ENCODE measurements at places on chromosomes 16 and 17.
A peak's percentile ranks its signal among the peaks of the same experiment; 100 is the strongest.

- DNase-seq = no peak
Measured at GRCh38 chr17:48106802-48107136, 797 bp upstream of the SNX11 start.

DNA sequence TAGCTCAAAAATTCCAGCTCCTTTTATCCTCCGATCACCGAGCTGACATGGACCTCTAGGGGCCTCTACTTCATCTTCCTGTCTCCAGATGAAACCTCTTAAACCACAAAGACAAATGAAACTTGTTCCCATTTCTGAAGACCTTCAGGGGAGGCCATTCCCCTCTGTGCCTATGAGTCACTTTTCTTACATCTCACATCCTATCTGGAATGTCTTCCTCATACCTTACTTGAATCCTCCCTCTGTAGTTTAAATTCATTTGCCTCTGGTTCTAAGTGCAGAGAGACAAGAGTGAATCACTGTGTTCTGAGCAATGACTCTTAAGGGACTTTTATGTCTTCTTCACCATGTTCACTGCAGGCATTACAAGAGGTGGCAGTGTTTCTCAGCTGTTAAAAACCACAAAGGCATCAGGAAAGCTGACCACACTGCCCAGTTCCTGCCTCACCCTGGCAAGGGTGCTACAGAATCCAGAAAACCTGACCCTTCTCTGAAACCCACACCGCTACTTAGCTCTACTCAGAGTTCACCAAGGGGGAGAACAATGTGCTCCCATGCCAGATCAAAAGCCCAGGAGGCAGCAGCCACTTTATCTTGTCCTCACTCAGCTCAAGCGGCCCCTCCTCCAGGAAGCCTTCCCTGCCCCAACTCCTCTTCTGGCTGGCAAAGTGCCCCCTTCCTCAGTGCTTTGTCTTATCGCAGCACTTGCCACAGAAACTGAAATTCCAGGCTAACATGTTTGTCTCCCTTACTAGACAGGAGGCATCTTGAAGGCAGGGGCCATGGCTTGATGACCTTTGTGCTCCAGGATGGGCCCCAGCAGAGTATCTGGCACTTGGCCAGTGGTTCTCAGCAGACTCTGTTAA lies 6.4 kb downstream of the CUEDC1 start:
- no peak for DNase-seq

DNA sequence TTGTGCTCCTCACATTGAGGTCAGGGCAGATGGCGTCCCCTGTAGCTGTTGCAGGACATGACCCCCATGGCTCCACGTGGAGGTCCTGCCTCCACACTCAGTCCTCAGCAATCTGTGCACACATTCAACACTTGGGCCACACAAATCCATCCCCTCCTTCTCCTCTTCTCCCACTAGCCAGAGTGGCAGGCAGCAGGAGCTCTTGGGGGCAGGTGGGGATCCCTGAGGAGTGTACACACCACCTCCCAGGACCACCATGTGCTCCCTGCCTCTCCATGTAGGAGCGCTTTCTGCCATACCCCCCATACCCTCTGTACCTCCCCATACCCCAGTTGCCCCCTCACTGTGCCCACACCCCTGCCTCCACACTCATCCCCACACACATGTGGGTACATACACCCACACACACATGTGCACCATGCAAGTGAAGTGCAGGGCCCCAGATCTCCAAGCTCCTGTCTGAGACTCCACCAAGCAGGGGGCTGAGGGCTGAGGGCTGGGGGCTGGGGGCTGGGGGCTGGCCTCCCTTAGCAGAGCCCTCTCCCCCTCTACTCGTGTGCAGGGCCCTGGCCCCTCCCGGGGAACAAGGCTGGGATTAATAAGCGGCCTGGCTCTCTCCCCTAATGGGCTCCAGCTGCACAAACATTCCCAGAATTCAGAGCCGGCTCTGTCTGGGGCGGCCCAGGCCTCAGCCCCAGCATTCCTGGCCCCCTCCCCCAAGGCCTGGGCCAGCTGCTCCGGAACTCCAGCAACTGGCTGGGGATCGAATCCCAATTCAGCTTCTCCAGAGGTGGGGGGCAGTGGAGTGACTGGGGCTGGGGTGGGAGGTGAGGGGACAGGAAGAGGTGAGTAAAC lies 48.2 kb upstream of the MEIOC start:
- peak; percentile 13 for DNase-seq

GRCh38 chr16:51849715-51850114 lies 697.2 kb downstream of the TOX3 start:
- DNase-seq = no peak

DNA sequence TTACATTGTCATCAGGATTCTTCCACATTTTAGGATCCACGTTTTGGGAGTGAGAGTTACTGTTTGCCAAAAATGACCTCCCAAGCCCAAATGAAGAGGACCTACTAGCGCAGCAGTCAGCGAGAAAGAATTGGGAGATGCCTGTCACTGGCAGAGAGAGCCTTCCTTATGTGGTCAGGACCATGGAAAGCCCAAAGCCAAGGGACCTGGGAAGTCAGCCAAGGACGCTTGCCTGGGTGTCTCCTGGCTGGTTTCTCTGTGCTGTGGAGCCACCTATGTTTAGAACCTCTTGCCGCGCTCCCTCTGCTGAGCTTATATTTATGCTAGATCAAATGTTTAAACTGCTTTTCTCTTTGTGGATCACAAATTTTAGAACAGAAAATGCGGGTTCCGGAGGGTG lies 24.9 kb upstream of the RHBDL3 start:
- no peak for DNase-seq

- no peak for DNase-seq
Measured at GRCh38 chr16:57226701-57227621, 18.1 kb upstream of the ARL2BP start.

Data from NCI-H1105 (cell line).